H4 (cell line): ENCODE measurements at places on chromosomes 16 and 17.

DNA sequence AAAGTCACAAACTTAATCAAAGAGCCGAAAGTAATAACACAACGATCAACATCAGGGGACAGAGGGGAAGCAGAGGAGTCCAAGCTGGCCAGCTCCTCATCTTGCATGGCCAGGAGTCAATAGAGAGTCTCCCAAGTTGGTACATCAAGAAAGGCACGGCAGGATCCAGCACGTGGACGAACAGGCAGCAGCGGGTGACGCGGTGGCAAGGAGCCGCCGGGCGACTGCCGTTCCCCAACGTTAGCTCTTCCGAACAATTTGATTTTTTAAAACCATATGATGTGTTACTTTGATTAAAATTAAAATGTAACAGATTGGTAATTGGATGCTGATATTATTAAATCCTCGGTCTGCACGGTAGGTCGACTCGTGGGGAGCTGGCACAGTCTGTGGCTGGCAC is 81.8 kb upstream of the DOC2B start:
- no peak for DNase-seq

DNA sequence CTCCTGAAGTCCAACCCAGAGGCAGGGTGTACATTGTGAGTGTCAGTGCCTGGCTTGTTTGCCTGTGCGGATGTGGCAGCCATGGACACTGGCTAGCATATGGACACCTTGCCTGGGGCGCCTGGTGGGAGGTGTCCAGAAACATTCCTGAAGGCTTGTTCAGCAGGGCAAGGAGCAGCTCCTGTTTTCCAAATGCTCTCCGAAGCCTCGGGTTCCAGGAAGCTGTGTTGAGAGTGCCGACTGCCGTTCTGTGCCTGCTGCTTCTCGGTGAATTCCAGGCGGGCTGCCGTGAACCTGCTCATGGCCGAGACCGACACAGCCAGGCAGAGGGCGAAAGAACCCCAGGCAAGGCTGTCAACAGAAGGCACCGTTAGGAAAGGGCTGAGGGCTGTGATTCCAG is 10.9 kb upstream of the DHRS7C start:
- DNase-seq, result peak; percentile 28

DNA sequence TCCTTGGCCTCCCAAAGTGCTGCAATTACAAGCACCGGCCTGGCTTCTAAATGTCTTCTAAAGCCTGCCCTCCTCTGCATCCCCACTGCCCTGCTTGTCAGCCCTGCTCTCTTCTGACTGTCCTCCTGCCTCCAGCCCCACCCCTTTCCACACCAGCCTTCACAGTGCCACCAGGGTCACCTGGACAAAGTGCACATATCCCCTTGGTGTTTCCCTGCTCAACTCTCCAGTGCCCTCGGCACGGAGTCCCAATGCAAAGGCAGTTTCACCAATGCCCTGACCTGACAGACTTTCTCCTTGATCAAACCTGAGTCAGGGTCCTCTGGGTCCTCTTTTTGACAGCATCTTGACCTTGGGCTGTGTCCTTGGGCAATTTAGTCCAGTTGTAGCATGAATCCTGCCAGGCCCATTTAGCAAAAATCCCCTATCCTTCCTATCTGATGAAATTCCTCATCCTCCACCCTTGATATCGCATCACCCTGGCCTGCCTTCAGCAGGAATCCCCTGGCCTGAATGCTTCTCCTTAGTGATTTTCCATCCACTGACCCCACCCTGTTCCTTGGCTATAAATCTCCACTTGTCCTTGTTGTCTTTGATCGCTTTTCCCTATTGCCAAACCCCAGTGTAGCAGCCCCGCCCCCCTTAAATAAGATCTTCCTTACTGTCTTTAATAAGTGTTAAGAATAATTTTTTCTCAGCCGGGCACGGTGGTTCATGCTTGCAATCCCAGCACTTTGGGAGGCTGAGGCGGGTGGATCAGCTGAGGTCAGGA is 42.7 kb upstream of the ETV4 start:
- DNase-seq, result no peak

- DNase-seq, result no peak
These were observed 53.9 kb downstream of the NSRP1 start for GRCh38 chr17:30170415-30170987.

DNA sequence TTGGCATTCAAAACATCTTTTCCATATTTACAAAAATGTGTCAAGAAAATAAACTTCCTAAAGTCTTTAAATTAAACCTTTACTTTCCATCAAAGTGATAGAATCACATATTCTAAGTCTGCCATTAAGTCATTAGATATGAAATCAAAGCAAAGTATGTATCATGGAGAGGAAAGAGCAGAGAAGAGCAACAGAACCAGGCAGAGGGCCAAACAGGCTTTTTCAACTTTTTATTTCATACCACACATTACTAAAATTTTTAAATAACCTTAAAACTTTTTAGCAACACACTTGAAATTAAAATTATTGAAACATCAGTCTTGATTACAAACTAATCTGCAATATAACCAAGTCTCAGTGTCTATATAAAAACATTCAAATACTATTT is 13.8 kb downstream of the SIAH1 start:
- no peak for DNase-seq

DNA sequence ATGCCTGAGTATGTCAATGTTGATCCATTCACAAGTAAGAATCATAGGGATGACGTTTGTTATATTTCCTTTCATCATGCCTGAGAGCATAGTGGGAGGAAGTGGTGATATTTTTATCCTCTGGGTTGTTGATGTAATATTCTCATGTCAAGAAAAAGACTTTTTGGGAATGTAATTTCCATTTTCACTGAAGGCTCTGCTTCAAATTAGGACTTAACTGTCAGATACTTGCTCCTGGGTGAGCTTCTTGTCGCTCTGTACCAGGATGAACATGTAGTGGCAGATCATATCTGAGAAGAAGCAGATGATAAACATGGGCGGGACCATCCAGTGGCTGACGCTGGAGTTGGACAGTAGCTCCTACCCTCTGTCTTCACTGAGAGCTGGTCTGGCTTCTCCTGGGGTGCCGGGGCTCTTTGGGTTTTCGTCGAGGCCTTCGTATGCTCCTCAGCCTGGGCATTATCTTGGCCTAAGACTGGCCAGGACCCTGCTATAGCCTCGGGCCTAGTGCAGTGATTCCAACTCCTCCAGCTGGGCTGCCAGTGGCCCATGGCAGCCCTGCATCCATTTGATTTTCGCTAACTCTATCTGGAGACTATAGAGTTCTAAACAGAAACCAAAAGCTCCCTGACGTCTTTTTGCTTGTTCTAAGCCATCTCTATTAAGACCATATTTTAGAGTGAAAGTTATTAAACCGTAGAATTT is 19.7 kb downstream of the CYB5B start:
- DNase-seq, result no peak

DNA sequence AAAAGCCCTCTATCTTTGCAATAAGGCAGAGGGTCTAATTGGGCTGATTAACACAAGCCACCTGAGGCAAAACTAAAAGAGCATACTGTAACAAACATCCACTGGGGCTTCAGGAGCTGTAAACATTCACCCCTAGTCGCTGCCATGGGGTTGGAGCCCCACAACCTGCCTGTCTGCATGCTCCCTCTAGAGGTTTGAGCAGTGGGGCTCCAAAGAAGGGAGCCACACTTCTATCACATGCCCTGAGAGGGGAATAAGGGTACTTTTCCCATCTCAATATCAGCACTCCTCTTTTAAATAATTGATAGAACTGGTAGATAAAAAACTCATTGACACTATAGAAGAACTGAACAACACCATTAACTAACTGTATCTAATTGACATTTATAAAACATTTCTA is 130.1 kb upstream of the COX10 start:
- no peak for DNase-seq

- no peak for DNase-seq
These were observed 6.5 kb upstream of the HBM start for GRCh38 chr16:159136-159849.
